ENCODE measurements at places on chromosomes 5 and 9. TPM values are rescaled to one million over a fixed set of nuclear protein-coding genes. Genes with fewer than 3 reads are reported as not detected.

Gene FAM221B
- not detected for total RNA-seq

Gene NME5
- total RNA-seq: not detected

GRCh38 chr5:154663424-154663823 lies 91.8 kb upstream of the LARP1 start:
- no peaks in the 10 kb centered on the region for H3K4me1 ChIP-seq
- no peak overlapping the region for H3K27ac ChIP-seq
- H3K36me3 ChIP-seq: no peaks in the 10 kb centered on the region
- no peak overlapping the region for H3K4me3 ChIP-seq

DNA sequence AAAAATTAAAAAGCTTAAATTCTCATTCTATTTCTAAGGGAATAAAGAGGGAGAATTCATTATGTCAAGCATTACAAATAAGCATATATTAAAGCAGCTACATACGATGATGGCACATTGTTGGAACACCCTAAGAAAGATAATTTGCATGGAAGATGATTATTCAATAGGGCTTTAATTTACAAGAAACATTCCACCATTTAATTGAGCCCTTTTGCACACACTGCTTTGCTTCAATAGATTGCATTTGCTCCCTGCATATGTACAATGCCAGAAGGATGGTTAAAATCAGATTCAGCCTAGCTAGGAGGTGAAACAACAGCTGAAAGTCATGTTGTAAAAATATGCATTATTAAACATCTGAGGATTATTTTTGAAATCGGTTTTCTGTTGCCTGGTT lies 21.8 kb downstream of the KIAA1958 start:
- no peak for DNase-seq
- H3K4me3 ChIP-seq: no peak overlapping the region
- no peaks in the 10 kb centered on the region for H3K27me3 ChIP-seq
- H3K36me3 ChIP-seq: no peaks in the 10 kb centered on the region
- no peak overlapping the region for H3K27ac ChIP-seq

GRCh38 chr5:18037718-18038117 lies 403.5 kb downstream of the TAF11L14 start:
- no peaks in the 10 kb centered on the region for H3K36me3 ChIP-seq
- no peaks in the 10 kb centered on the region for H3K27me3 ChIP-seq
- no peak overlapping the region for H3K27ac ChIP-seq

DNA sequence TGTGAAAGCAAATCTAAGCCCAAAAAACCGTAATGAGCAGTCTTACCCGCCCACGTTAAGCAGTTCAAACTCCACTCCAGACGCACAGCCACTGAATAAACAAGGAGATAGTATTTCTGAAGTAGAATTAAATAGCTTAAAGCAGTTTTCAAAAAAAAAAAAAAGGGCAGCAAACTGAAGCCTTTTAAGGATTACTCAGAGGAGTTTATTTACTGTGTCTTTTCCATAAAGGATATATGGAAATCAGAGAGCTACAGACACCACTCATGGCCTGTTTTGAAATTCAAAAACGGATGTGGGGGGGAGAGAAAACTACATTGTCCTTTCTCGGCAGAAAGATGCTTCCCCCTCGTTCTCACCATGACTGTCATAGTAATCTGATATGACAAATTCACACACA lies 83.7 kb upstream of the IRX1 start:
- no peaks in the 10 kb centered on the region for H3K27me3 ChIP-seq
- H3K4me1 ChIP-seq: no peaks in the 10 kb centered on the region
- no peak for DNase-seq
- no peak overlapping the region for H3K27ac ChIP-seq
- H3K36me3 ChIP-seq: no peaks in the 10 kb centered on the region
